ENCODE measurements at places on chromosomes 5 and 9.

- DNase-seq: peak; percentile 28
These were observed 237.5 kb downstream of the CD180 start for GRCh38 chr5:66958980-66959641.

- DNase-seq: no peak
These were observed 54.4 kb upstream of the PIK3R1 start for GRCh38 chr5:68161156-68161555.

DNA sequence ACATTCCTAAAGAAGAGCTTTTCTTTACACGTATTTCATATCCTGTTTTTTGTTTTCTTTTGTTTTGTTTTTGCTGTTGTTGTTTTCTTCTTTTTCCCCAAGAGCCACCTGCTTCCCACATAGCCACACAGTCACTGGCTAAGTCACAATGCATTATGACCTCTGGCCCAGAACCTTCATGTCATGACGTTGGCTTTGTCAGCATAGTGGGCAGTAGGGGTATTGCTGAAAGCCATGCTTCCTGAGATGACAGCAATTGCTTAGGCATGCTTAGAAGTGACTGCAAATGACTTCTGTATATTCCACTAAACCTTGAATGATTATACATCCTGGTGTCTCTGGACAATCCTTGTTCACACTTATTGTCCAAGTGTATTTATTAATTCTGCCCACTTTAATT, 375.8 kb downstream of the TAF11L14 start:
- no peak for DNase-seq

GRCh38 chr9:87662808-87663528, 63.0 kb upstream of the CTSL start:
- peak; percentile 78 for DNase-seq

DNA sequence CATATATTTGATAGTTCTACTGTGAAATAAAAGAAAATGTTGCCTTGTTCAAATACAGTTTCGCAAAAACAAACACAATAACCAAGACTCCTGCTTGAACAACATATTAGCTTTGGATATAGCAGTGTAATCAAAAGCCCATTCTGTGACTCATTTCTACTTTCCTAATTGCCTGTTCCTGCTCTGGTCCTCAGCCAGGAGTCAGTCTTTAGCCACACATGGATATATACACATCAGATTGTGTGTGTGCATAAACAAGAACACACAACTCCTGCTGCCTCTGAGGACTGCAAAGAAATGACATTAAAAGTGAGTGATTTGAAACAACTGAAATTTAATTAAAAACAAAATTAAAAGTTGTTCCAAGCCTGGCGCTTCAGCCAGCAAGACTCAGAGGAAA, 334.8 kb downstream of the TRIM32 start:
- no peak for DNase-seq

GRCh38 chr5:144318460-144318859, 147.8 kb downstream of the KCTD16 start:
- DNase-seq: no peak

- DNase-seq: no peak
These were observed 14.5 kb downstream of the C9orf50 start for GRCh38 chr9:129606161-129607026.

DNA sequence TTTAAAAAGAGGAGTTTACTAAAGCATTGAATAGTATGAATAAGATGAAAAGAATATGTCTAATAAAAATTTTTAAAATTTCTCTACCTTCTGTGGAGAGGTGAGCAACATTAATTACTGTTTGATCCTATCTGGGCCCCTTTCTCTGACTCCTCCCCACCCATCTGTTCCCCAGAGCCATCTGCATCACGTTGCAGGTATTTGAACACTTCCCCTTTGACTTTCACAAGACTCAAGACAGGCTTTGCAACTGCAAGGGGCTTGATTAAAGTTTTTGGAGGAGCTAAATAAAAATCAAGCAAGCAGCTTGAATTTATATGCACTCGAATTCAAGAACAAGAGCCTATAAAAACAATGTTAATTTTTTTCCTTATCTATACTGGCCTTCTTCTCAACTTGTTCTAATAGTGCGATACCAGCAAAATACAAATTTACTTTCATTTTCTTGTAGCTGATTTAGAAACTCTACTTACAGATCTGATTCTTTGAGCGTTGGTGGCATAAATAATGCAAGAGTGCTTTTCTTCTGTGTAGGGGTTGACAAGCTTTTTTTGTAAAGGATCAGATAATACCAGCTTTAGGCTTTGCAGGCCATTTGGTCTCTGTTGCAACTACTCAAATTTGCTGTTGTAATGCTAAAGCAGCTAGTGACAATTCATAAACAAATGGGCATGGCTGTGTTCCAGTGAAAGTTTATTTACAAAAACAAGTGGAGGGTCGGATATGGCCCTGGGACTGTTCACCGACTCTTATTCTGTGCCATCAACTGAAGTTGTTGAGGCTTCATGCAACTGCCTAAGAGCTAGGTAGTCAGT, 21.2 kb downstream of the TXNDC8 start:
- no peak for DNase-seq

- DNase-seq: no peak
These were observed 14.6 kb upstream of the DDX41 start for GRCh38 chr5:177531209-177531940.

- no peak for DNase-seq
These were observed 111.3 kb upstream of the PCA3 start for GRCh38 chr9:76652894-76653293.

- DNase-seq: no peak
These were observed 41.0 kb downstream of the STOM start for GRCh38 chr9:121328876-121329681.

DNA sequence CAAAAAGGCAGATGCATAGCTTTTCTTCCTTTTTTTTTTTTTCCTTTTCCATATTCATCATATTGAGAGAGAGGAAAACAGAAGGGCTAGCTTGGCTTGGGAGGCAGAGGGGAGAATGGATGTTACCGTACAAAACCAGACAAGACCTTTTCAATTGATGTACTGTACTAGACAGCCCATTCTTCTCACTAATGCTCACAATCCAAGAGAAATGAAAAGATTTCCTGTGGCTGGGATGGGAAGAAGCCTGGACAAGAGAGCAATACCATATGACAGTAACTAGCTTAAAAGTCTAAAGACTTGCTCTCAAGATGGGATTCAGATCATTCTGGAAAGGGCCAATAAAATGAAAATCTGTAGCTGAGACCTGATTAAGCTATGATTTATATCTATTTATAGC, 3.4 kb downstream of the CEMIP2 start:
- no peak for DNase-seq

DNA sequence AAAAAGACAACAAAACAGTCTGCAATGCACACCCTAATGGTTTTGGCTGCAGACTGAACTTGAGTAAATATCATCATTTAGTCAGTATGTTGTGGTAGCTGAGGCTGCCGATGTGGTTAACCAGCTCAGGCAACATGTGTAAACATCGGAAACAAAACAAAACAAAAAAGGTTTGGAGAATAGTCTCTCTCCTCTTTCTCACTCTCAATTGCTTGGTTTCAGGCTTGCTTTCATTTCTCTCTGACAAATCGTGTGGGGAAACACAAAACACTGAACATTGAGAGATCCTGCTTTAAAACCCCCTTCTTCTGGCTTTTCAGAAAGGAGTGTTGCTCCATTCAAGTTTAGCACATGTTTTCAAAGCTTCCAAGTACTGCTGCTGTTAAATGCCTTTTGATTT, 453.3 kb downstream of the BNC2 start:
- DNase-seq: no peak

DNA sequence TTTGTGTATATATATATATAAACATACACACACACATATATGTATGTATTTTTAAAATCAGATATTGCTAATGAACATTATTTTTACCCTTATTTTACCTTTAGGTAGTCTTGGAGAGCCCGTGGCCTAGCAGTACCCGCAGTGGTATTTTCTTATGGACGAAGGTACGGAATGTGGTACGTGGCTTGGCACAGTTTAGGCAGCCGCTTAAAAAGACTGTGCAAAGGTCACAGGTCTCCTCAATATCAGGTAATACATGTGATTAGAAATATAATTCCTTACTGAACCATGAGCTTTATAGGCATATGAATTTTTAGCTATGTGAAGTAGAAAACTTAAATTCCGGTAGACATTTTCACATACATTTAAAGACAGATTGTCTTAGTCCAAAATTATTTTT, 43.9 kb downstream of the RPS6 start:
- no peak for DNase-seq

DNA sequence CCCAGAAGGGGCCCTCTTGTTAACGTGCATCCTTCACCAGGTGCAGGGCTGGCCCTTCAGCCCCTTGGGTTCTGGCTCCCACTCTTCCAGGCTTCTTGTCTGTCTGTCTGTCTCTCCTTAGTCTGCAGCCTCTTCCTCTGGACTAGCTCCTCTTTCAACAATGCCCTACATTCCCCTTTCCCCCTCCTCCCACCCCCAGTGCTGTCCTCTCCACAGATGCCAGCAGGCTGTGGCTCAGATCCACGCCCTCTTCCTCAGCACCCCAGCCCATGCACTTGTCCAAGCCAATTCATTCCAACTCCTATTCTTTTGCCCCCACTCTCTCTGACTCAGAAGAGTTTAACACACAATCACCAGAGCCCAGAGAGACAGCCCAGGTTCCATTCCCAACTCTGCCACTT, 45.2 kb upstream of the ALDH1B1 start:
- no peak for DNase-seq

DNA sequence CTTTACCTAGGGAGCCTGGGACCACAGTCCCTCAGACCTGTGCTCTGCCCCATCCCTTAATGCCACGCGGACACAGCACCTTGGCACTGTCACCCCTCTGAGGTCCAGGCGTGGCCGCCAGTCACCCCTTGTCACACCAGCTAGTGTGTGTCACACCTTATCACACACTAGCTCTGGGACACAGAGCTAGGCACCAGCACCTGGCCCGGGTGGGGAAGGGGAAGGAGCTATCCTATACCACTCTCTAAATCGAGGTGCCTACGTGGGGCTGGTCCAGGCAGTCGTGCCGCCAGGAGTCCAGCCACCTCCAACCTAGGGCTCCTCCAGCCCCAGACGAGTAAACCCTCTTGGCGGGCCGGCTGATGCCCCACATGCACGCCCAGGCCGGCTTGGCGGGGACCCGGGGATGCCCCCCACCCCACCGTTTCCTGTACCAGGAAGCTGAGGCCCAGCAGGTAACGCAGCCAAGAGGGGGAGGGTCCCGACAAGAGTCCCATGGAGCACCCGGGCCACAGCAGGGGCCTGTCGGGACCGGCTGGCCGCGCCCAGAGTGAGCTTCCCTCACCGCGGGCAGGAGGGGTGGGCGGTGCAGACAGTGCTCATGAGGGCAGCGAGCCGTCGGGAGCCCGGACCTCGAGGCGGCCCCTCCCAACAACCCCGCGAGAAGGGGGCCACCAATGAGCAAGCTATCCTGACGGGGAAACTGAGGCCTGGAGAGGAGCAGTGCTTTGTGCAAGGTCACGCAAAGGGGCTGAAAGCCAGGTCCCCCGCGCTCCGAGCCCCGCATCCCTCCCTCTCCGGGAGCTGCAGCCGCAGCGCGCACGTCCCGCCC, 550 bp downstream of the CORO2A start:
- DNase-seq: no peak

DNA sequence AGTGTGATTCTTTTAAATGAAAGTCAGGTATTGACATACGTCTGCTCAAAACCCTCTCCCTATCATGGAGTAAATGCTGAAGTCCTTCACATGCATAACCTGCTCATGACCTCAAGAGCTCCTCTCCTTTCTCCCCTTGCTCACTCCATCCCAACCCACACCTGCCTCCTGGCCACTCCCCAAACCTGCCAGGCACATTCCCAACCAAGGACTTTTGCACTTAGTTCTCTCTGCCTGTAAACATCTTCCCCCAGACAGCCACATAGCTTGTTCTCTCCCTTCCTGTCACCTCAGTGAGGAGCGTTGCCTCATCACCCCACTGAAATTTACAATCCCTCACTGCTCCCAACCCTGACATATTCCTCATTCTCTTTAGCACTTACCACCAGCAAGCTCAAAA, 8.7 kb downstream of the SETD9 start:
- DNase-seq: no peak

GRCh38 chr5:144644317-144644716, 473.6 kb downstream of the KCTD16 start:
- DNase-seq: no peak

DNA sequence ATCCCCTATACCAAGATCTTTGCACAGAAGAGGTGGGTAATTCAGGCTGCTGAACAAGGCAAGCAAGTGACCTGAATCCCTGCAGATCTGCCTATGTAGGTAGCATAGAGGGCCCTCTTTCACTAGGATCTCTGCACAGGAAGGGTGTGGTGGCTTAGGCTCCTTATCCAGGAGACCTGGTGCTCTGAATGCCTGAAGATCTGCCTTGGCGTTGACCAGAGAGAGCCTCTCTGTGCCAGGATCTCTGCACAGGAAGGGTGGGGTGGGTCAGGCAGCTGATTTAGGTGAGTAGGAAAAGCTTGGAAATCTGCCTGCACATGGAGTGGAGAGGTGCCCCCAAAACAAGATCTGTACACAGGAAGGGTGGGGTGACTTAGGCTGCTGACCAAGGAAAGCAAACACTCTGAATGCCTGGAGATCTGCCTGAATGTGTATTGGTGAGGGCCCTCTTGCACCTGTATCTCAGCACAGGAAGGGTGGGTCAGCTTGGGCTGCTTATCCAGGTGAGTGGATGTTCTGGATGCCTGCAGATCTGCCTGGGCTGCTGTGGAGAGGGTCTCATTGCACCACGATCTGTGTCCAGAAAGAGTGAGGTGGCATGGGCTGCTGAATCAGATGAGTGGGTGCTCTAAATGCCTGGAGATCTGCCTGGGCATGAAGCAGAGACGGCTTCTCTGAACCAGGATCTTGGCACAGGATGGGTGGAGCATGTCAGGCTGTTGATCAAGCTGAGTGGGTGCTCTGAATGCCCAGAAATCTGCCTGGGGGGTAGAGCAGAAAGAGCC, 365.9 kb downstream of the DMAC1 start:
- DNase-seq: no peak

- DNase-seq: no peak
These were observed 30.0 kb upstream of the RICTOR start for GRCh38 chr5:39104221-39104620.

- DNase-seq: no peak
These were observed 154.2 kb downstream of the CD180 start for GRCh38 chr5:67042176-67043003.

- no peak for DNase-seq
These were observed 61.8 kb downstream of the KDM4C start for GRCh38 chr9:6819529-6819928.

DNA sequence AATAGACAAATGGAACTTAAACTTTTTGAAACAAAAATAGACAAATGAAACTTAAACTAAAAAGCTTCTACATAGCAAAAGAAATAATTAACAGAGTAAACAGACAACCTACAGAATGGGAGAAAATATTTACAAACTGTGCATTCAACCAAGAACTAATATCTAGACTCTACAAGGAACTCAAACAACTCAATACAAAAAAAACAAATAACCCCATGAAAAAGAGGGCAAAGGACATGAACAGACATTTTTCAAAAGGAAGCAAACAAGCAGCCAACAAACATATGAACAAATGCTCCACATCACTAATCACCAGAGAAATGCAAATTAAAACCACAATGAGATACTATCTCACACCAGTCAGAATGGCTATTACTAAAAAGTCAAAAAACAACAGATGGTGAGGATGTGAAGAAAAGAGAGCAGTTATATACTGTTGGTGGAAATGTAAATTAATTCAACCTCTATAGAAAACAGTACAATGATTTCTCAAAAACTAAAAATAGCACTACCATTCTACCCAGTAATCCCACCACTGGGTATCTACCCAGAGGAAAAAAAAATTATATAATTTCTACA, 170.8 kb upstream of the RGMB start:
- DNase-seq: no peak
